ENCODE measurements at places on chromosomes 13 and 19. TPM values are rescaled to one million over a fixed set of nuclear protein-coding genes. Genes with fewer than 3 reads are reported as not detected.

Gene CYP2A6
- total RNA-seq: not detected

Gene GAPDHS
- not detected for total RNA-seq

Gene NCCRP1
- total RNA-seq: not detected

Gene ZNF345
- 4.9 TPM for total RNA-seq

Gene IGFL4
- total RNA-seq: not detected
